Endothelial cell (in vitro differentiated cells): ENCODE measurements at places on chromosomes 6 and 20.

DNA sequence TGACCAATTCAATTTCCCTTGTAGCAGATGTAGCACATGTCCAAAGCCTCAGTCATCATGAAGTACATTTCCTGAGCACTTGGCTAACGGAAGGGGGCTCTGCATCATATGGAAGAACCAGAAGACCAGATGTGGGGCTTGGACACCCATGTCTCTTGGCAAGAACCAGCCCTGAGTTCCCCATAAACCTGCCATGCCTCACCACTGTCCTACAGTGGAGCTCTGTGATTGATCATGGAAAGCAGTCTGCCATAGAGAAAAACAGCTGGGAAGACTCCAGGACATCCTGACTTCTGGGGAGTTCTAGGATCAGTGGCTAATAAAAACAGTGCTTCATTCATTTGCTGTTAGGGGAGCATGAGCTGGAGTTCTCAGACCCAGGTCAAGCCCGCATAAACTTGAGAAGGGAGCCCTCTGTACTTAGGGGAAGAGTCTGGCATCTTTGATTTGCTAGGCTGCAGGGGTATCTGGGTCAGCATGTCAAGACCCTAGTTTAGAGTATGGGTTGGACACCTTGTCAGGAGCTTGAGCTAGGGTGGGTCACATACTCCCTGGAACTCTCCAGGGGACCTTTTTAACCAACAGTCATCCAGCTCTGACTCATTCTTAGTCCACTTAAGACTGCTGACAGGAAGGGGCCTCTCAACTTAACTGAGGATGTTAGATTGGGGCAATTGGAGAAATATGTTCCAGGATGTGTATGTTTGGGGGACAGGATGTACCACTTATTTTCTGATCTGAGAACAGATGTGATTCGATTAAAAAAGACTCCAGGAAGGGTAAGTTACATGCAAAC lies 26.3 kb upstream of the TRAM2 start:
- DNase-seq: no peak

GRCh38 chr6:24357336-24358218 lies at the start of gene DCDC2:
Gene DCDC2, minus strand, starts transcription at chr6:24358059. Its CDS starts 309 bp downstream, at chr6:24357750.
- DNase-seq: peak; percentile 21

DNA sequence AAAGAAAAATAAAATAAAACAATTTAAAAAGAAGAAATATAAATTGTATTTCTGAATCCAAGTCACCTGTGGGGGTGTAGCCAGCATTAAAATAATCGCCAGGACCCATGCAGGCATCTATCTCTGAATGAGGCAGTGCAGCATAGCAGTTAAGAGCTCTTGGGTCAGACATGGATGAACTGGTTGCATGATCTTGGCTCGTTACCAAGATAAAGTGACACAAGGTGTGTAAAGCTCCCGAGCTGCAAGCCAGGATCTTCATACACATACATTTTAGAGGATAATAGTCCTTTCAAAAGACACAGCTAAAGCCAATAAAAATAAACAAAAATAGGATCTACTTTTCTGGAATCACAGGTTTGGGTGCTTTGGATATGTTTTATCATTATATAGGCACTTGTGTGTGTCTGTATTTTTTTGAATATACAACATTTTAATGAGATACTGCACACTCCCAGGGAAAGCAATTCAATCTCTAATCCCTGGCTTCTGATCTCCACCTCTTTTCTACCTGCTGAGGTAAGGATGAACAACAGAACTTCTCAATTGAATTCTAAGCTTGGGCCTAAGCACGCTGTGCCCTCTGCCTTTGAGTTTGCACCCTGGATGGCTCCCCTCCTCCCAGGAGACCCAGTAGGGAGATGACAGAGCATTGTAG lies 8.9 kb downstream of the TRIM10 start:
- DNase-seq: no peak

DNA sequence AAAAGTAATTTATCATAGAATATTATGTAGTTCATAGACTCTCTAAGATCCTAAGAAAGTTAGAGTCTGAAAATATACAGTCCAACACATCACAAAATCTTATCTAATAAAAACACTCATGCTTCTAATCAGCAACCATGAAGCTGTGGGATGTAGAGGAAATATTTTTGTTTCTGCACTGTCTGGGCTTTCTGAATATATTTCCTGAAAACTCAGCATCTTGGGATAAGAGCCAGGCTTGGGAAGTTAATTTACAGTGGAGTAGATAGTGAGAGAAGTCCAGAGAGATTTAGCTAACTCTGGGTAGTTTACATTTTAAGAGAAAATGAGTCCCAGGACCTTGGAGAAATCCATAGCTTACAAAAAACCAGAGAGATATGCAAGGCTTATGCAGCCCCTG lies 150.4 kb upstream of the BMP5 start:
- DNase-seq: no peak

- no peak for DNase-seq
Observed at GRCh38 chr6:22605736-22606135, 36.4 kb downstream of the HDGFL1 start.

GRCh38 chr20:2171266-2171790 lies 69.7 kb downstream of the STK35 start:
- no peak for DNase-seq

DNA sequence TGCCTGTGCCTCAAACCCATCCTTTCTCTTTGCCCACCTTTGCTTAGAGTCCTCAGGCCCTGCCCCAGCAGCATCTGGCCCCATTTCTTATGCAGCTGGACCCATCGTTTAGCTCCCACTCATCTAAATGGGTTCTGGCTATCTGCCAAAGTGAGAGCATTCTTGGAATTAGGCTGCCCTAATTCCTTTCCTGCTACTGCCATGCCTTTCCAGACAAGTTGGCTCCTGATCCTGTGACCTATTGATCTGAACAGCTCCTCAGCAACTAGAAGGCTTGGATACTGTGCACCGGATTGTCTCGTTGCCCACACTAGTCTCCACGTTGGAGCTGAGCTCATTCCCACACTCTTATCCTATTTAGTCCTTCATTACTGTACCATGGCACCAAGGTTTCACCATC lies 22.9 kb downstream of the DZANK1 start:
- DNase-seq: no peak

GRCh38 chr6:2110504-2110903 lies 134.9 kb downstream of the GMDS start:
- DNase-seq: no peak

DNA sequence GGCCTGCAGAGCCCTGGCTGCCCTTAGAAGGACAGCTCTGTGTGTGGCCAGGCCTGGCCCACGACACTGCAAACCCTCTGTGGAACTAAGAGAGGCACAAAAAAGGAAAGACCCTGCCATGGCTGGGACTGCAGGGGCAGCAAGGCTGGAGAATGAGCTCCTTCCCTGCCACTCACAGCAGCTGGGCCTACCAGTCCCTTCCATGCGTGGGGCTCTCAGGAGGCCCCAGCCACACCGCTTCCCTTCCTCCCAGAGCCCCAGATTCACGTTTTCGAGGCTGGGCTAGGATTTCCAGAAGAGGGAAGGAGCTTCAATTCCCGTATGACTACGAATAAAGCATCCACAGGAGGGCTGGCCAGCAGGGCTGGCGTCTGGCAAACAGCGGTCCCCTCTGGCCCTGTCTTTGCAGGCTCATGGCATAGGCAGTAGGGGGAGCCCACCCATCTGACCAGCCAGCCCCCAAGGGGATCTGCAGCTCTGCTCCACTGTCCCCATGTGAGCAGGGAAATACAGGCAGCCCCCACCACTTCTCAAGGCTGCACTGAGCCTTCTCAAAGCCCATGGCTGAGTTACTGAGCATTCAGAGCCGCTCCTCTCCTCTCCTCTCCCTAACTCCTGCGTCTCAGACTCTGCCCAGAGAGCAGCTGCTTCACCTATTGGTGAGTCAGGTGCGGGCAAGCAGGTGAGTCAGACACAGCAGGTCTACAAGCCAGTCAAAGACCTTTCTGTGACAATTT lies 53.1 kb downstream of the NINL start:
- DNase-seq: peak; percentile 43

DNA sequence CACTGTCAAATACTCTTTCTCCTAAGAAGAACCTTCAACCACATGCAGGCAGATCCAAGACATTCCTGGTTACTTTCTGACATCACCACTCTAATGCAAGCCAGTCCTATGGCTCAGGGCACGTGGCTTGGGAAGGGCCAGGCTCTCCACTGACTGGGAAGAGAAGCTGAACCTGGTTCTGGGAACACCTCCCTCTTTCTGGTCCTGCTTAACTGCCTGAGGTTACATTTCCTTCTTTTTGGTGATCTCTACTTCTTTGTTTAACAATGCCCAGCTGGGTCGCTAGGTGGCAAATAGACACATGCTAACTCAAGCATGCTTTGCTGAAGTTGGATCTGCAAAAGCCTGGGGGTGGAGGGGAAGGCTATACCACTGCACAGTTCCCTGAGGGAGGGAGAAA lies 249.8 kb downstream of the GMDS start:
- no peak for DNase-seq

- DNase-seq: no peak
Observed at GRCh38 chr20:53996584-53997486, 73.6 kb downstream of the BCAS1 start.

- no peak for DNase-seq
Observed at GRCh38 chr6:30097902-30098768, 14.8 kb downstream of the TRIM31 start.

- DNase-seq: no peak
Observed at GRCh38 chr6:6657820-6658217, 69.3 kb downstream of the LY86 start.

- DNase-seq: no peak
Observed at GRCh38 chr6:27286141-27286540, 25.9 kb downstream of the POM121L2 start.

DNA sequence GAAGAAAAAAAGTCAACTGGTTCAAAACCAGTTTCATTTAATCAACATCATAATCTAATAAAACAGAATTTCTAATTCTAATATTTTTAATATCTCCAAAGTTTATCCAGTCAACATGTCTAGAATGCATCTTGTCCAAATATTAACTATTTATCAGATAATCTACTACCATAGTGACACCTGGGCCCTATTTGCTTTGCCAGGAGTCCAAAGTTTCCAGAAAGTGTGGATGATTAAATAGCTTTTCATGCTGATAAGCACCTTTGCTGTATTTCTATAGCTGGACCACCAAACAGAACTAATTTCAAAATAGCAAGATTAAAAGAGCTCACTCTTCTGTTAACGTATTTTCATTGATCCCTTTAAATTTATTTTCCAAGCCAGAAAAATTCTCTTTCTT lies 12.3 kb upstream of the TAAR1 start:
- DNase-seq: no peak

- DNase-seq: no peak
Observed at GRCh38 chr6:90315354-90315950, 18.8 kb upstream of the BACH2 start.

DNA sequence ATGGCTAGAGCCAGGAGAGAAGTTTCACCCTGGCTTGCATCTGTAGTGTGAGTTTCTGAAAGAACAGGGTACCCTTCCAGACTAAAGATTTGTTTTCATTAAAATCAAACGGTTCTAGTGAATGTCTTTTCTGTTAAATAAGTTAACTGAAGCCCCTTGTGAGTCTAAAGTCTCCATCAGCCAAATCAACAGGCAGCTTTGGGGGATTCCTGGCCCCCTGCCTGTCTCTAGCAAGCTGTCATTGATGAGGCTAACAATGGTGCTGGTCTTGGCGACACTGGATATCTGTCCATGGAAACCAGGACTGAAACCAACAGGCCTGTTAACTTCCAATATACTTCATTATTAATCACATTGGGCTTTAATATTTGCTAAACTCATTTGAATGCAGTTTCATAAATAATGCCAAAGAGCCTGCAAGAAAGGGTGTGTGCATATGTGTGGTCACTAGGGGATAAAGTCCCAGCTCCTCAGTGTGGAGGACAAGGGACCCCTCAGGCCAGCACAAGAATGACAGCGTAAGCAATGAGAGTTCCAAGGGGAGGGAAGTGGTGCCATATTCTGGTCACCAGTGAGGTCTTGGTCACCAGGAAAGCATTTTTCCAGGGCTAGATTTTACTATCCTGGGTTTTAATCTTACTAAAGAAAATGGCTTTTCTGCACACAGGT lies 9.1 kb upstream of the RNF182 start:
- no peak for DNase-seq

- DNase-seq: no peak
Observed at GRCh38 chr6:14059791-14060436, 57.7 kb upstream of the CD83 start.

DNA sequence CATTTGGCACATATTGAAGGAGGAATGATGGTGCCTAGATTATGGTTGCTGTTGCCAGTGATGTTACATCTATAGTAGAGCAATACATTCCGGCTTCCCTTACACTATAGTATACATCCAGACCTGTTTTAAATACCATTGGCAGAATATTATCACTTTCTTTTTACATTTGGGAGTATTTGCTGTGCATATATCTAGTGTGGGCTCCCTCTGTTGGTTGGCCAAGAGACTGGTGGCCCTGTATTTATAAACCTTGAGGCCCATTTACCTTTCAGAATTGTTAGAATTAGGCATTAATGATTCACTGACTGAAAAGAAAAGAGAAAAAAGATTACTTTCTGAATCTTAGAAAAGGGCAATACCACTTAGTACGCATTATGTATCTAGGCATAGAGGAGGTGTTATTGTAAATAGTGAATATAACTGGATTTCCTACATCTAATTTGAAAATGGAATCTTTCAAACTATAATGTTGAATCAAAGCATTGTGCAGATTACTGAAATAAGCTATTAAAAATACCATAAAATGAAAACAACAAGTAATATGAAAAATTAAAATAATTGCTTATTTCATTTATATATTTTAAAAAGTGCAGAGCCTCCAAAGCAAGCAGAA lies 628.8 kb upstream of the MAN1A1 start:
- peak; percentile 14 for DNase-seq

DNA sequence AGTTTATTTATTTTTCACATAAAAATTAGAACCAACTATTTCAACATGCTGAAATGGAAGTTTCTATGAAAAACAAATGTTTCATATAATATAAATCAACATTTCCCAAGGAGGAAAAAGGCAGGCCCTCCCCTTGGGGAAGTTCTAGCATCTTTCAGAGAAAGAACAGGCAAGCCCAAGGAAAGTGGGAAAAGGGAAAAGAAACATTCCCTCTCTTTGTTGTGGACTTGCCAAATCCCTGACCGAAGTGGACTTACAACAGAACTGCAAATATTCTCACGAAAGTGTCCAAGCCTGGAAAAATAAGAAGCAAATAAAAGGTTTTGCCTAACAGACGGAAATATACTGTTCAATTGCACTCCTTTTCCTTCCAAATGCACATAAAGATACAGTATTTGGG lies 214.4 kb downstream of the ATXN1 start:
- no peak for DNase-seq

- DNase-seq: no peak
Observed at GRCh38 chr6:12866422-12867029, 150.0 kb downstream of the PHACTR1 start.

- no peak for DNase-seq
Observed at GRCh38 chr20:36604952-36605398, 604 bp upstream of the RAB5IF start.

DNA sequence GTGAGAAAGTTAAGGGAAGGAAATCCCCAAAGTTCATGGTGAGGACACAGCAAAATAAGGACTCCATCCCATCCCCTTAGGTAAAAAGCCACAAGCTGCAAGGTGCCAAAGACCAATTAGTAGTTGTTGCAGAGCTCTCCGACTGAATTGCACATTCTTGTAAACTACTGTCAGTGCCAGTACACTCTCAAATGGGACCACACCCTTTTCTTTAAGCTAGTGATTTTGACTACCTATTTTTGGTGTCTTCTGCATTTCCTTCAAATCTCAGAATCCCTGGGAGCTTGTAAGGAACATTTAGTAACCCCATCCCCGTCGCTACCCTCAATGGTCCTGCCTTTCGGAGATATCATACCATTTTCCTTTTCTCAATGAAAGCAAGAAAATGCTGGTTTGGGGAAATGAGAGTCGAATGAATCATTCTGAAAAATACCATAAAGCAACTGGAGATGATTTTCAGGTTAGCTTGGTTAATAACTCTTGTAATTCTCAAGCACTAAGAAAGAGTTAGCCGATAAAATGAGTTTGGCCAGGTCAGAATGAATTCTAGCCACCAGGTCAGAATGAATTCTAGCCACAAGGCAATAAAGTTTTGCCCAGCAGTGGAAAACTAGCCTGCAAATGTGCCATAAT lies 5.2 kb upstream of the HMGN3 start:
- no peak for DNase-seq
